ENCODE measurements at places on chromosomes 2 and 18. TPM values are rescaled to one million over a fixed set of nuclear protein-coding genes. Genes with fewer than 3 reads are reported as not detected.
A peak's percentile ranks its signal among the peaks of the same experiment; 100 is the strongest.

GRCh38 chr2:220246386-220246785 is 619.0 kb downstream of the SLC4A3 start:
- no peaks in the 10 kb centered on the region for H3K36me3 ChIP-seq
- DNase-seq = no peak
- H3K4me1 ChIP-seq = no peaks in the 10 kb centered on the region
- H3K27me3 ChIP-seq = no peaks in the 10 kb centered on the region
- H3K4me3 ChIP-seq = no peak overlapping the region

DNA sequence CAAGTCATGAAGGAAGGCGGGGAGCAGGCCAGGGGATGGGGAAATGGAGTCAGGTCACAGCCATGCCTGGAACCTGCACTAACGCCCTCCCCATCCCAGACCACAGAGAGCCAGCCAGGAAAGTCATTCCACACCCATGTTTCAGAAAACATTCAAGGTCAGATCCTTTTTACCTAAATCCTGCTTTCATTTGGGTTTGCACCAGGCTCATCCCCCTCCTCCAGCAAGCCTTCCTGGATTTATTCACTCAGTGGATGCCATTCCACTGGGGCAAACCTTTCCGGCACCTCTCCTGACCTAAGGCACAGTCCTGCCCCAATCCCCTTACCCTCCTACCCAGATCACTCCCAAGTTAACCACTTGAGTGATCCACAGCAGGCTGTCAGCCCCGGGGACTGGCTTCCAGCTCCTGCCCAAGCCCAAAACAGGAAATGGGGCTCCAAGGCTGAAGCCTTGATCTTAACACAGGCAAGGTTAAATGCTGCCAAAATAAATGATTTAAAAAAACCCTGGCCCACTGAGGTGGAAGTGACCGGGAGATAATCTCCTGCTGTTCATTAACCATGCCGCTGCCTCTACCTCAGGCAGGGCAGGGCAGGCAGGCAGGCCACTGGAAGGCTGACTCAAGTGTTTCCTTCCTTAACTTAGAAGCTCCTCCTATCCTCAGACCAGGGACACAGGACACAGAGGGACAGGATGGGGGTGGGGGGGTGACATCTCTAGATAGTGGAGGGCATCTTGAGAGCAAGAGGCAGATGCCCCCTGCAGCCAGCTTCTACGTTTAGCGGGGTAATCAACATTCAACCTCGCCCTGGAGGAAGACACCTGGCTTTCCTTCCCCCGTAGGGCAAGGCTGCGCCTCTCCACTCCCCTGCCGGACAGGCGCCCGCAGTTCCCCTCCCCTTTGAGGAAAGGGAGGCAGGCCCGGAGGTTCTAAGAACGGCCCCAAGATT is 1.4 kb downstream of the RAB11FIP5 start:
- H3K36me3 ChIP-seq = no peaks in the 10 kb centered on the region
- H3K4me3 ChIP-seq = peak overlapping the region; percentile 58
- no peaks in the 10 kb centered on the region for H3K27me3 ChIP-seq
- peak overlapping the region; percentile 96 for H3K27ac ChIP-seq

DNA sequence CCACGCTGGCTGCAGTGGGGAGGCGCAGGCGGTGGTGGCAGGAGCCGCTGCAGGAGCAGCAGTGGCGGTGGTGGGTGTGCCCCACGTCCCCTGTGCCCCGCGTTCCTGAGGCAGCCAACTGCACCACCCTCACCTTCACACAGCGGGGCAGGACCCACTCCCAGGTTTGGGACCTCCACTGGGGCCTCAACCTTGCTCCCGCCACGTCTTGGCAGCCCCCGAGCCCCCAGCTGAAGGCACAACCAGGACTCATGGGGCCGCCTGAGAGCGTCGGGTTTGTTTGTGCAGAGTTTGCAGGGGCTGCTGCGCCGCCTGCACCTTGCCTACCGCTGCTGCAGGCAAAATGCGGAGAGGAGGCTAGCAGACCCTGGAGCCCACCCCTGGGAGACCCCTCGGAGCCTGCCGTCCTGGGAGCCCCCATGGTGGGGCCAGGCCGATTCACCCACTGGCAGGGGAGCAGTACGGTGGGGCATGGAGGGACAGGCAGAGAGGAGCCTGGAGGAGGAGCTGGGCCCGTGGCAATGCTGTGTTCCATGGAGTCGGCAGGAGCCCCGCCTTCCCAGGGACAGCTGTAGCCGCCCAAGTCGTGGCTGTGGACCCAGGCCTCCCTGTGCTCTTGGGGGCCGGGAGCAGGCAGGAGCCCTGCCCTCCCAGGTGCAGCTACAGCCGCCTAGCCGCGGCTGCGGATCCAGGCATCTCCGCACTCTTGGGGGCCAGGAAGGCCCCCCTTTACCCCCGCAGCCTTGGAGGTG is 14.7 kb upstream of the EML6 start:
- no peak overlapping the region for H3K27ac ChIP-seq
- no peaks in the 10 kb centered on the region for H3K4me1 ChIP-seq
- no peaks in the 10 kb centered on the region for H3K27me3 ChIP-seq
- peak overlapping the region; percentile 16 for H3K4me3 ChIP-seq

FEV gene
- total RNA-seq = not detected

LINC00305 gene
- total RNA-seq = not detected

NT5DC4 gene
- total RNA-seq = not detected

Measured in uterus (tissue), 4 donors.